ENCODE measurements at places on chromosomes 13 and 19. TPM values are rescaled to one million over a fixed set of nuclear protein-coding genes. Genes with fewer than 3 reads are reported as not detected.

DNA sequence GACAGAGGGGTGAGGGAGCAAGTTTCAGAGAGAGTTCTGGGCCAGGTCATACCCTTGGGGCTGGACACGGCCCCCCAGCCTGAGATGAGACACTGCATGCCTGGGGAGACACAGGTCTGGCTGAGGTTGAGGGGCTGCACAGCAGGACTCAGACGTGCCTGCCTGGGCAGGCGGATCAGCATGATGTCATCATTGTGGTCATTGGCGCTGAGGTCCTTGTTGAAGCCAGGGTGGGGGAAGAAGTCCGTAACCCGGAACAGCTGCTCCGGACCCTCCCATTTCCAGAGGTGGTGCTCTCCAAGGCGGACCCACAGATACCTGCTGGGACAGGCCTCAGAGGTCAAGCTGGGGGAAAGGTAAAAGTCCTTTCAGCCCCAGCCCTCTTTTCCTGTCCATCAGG, 5.0 kb upstream of the KLK8 start:
- DNase-seq: no peak

DNA sequence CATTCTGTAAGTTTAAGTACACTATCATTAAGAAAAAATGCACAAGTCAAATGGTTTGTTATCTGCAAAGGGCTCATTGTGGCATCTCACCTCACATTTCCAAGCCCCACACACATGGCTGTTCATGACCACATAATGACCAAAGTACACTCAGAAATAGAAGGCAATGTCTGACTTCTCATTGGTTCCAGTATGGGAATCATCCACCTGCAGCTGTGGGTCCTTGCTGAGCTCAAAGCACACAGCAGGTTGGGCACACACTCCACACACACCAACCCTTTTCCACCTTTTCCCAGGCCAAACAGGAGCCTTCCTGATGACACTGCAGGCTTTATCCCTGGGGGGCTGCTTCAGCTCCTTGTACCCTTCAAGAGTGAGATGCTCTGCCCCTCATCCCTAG, 11.8 kb downstream of the CLC start:
- DNase-seq: no peak

- peak; percentile 36 for DNase-seq
Observed at GRCh38 chr19:408902-409515, at the start of gene C2CD4C. Gene C2CD4C, minus strand, starts transcription at chr19:409147. Its CDS starts 786 bp downstream, at chr19:408361.

DNA sequence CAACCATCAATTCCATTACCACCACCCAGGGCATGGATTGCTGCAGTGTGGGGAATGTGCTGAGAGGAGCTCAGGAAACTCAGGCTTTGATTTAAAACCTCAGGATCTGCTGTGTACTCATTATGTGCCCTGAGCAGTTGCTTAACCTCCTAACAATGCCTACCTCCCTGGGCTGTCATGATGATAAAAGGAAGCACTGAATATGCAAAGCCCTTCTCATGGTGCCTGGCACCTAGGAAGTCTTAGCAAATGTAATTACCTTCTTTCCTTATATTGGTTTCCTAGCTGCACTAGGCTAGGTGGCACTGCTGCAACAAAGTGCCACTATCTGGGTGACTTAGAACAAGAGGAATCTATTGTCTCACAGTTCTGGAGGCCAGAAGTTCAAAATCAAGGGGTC, 62.2 kb downstream of the KCTD12 start:
- no peak for DNase-seq

DNA sequence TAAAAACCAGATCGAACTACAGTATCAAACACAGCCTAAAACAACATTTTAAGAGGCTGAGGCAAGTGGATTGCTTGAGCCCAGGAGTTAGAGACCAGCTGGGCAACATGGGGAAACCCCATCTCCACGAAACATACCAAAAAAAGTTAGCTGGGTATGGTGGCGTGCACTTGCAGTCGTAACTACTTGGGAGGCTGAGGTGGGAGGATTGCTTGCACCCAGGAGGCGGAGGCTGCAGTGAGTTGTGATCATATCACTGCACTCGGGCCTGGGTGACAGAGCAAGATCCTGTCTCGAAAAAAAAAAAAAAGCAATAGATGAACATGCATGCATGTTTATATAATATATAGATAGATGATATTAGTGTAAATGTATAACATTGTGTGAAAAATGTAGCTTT, 5.2 kb upstream of the MRPS31 start:
- DNase-seq: peak; percentile 51

- DNase-seq: no peak
Observed at GRCh38 chr13:64935441-64935840, 2294.7 kb downstream of the PCDH9 start.

- no peak for DNase-seq
Observed at GRCh38 chr13:80131204-80131603, 209.7 kb downstream of the SPRY2 start.

DNA sequence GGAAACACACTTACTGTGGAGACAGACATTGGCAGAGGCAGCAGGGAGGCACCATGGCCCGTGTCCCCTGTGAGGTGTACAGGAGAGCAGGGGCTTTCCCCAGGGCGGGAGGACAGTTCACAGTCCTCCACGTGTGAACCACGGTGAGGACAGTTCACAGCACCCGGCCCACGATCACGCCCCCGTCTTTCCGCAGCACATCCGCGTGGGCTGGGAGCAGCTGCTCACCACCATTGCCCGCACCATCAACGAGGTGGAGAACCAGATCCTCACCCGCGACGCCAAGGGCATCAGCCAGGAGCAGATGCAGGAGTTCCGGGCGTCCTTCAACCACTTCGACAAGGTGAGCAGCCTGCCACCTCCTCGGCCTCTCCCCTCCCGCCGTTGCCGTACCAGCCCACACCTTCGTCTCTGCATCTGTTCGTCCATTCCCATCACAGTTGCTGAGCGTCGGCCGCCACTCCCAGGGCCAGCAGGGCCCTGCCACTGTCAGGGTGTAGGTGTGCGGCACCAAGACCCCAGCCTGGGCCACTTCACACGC, 17.4 kb downstream of the CAPN12 start:
- DNase-seq: peak; percentile 41

GRCh38 chr13:48536621-48537250, 3.9 kb upstream of the RCBTB2 start:
- no peak for DNase-seq

- DNase-seq: peak; percentile 35
Observed at GRCh38 chr19:2235381-2236063, 607 bp downstream of the PLEKHJ1 start.

GRCh38 chr19:38193445-38193844, 30.6 kb downstream of the DPF1 start:
- DNase-seq: no peak

- DNase-seq: no peak
Observed at GRCh38 chr13:104414181-104414580, 1348.0 kb upstream of the SLC10A2 start.

DNA sequence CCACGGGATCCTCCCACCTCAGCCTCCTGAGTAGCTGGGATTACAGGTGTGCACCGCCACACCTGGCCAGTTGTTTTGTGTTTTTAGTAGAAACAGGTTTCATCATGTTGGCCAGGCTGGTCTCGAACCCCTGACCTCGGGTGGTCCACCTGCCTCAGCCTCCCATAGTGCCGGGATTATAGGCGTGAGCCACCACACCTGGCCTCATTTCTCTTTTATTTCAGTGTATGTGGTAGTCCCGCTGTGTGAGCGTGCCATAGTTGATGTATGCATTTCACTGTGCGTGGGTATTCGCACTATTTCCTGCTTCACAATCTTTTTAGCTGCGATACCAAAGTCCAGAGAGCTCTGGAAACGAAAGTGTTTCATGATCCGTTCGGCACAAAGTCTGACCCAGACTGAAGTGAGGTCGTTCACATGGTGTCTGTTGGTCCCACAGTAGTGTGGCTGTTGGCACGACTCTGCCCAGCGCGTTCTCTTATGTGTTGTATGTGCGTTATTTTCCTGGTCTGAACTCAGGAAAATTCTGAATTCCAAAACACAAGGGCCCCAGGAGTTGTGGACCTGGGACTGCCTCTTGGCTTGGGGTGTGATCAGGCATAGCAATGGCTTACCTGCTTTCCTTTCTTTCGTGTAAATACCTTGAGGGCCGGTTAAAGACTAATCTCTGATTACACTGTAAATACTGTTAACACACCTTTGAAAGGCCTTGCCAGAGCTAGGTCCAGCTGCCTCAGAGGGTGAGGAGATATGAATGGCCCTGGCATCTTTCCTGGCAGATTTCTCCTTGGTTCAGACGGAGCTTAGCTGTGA, 8.6 kb downstream of the EPN1 start:
- DNase-seq: no peak

- peak; percentile 61 for DNase-seq
Observed at GRCh38 chr19:18417250-18418028, 1.8 kb upstream of the SSBP4 start.

- no peak for DNase-seq
Observed at GRCh38 chr13:44449999-44450821, 76.6 kb downstream of the SERP2 start.

GRCh38 chr19:49690656-49691242, at the start of gene CPT1C:
Gene CPT1C, plus strand, starts transcription at chr19:49691116. Its CDS starts 1,137 bp downstream, at chr19:49692253.
- peak; percentile 60 for DNase-seq

DNA sequence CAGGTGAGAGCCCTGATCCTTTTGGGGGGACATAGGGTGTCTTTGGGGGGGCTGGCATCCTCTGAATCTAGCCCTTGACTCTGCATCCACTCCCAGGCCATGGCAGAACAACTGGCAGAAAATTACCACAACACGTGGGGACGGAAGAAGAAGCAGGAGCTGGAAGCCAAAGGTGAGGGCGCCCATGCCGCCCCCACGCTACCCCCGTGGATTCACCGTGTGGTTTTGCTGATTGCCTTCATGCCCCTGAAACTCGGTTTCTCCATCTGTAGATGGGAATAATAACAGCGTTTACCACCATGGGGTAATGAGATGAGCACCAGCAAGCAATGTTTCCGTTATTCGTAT, 72.9 kb downstream of the RYR1 start:
- DNase-seq: no peak

DNA sequence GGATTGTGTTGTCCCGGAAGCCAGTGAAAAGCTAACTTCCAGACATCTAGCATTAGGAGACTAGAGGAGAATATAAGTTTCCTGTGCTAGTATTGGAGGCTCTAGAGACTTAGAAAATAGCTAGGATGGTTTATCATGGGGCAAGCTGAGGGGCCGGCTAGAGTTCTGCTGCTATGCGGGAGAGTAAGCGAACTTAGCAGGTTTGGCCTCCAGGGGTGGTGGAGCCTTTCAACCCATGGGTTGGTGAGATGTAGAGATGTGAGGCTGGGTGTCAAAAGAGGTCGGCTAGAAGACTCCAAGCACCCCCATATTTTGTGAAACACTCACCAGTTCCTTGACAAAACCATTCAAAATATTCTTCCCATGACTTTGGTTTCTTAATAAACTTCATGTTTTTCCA, 4.4 kb downstream of the SULT2A1 start:
- no peak for DNase-seq

KLK15 gene
- total RNA-seq: not detected

FLT3 gene
- total RNA-seq: not detected

ABCC4 gene
- 11.8 TPM for total RNA-seq

ZNF610 gene
- total RNA-seq: 3.2 TPM
